ENCODE measurements at places on chromosomes 4 and X. TPM values are rescaled to one million over a fixed set of nuclear protein-coding genes. Genes with fewer than 3 reads are reported as not detected.

GRCh38 chrX:135632353-135632752, 81.1 kb upstream of the CT45A1 start:
- no peak for DNase-seq
- no peaks in the 10 kb centered on the region for H3K27me3 ChIP-seq
- no peaks in the 10 kb centered on the region for H3K4me1 ChIP-seq

DNA sequence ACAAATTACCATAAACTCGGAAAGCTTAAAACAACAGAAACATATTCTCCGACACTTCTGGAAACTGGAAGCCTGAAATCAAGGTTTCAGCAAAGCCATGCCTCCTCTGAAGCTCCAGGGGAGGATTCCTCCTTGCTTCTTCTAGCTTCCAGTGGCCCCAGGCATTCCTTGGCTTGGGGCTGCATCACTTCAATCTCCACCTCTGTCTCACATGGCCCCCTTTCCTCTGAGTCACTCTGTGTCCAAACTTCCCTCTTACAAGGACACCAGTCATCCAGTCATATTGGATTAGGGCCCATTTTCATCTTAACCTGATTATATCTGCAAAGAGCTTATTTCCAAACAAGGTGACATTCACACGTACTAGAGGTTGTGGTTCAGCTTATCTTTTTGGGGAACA, 17.3 kb downstream of the PARM1 start:
- H3K4me1 ChIP-seq, result no peaks in the 10 kb centered on the region
- DNase-seq, result no peak
- no peak overlapping the region for H3K4me3 ChIP-seq
- H3K27ac ChIP-seq, result no peak overlapping the region
- H3K27me3 ChIP-seq, result no peaks in the 10 kb centered on the region
- no peaks in the 10 kb centered on the region for H3K36me3 ChIP-seq

DNA sequence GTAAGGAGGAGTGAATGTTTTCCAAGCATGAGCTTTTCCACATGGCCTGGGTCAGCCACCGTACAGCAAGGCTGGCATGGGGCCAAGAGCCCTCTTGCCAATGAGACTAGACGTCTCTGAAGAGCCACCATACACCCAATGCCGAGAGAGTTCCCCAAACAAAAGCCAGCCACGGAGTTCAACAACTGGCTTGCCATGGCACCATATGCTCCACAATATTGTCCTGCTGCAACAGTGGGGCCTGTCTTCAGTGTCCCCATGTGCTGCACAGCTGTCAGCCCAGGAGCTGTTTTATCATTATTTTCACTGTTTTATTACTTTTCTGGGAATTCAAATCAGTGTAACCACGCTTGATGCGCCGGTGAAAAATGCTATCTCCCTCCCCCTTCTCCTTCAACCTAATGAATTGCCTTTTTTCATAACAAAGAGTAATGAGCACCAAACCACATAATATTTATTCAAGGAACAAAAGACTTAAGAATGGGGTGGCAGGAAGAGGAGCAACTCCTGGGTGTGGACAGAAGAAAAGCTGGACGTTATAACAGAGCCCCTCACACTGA, 18.4 kb downstream of the MAML3 start:
- H3K27ac ChIP-seq, result no peak overlapping the region
- no peak overlapping the region for H3K4me3 ChIP-seq
- peaks cover 45% of the 10 kb centered on the region for H3K27me3 ChIP-seq
- peaks cover 2% of the 10 kb centered on the region for H3K36me3 ChIP-seq

DNA sequence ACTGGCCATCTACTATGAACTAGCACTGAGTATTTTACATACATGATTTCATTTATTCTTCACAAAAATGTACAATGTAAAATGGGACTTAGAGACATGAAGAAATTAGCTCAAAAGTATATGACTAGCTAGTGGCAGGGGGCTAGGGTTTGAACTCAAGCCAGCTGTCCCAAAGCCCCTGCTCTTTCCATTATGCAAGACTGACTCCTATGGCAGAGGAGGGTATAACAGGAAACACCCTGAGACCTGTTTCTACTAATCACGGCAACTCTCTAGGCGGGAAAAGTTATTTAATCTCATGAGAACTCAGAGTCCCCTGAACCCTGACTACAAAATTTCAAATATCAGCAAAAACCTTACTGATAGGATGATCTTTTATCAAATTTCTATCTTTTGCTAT, 150.6 kb downstream of the PRDM5 start:
- H3K27me3 ChIP-seq, result no peaks in the 10 kb centered on the region
- H3K27ac ChIP-seq, result no peak overlapping the region
- DNase-seq, result no peak

TNMD gene
- not detected for total RNA-seq

GRCh38 chrX:17462881-17463280, 87.9 kb downstream of the NHS start:
- no peak overlapping the region for H3K4me3 ChIP-seq
- H3K36me3 ChIP-seq, result no peaks in the 10 kb centered on the region
- H3K27ac ChIP-seq, result no peak overlapping the region
- no peaks in the 10 kb centered on the region for H3K27me3 ChIP-seq

GC gene
- not detected for total RNA-seq

PASD1 gene
- total RNA-seq, result not detected

- no peaks in the 10 kb centered on the region for H3K27me3 ChIP-seq
- no peak overlapping the region for H3K27ac ChIP-seq
- no peaks in the 10 kb centered on the region for H3K4me1 ChIP-seq
- H3K4me3 ChIP-seq, result no peak overlapping the region
- DNase-seq, result no peak
- no peaks in the 10 kb centered on the region for H3K36me3 ChIP-seq
Observed at GRCh38 chrX:88378406-88378805, 368.6 kb upstream of the CPXCR1 start.

- no peak overlapping the region for H3K4me3 ChIP-seq
- peaks cover 64% of the 10 kb centered on the region for H3K27me3 ChIP-seq
- no peak for DNase-seq
- peaks cover 10% of the 10 kb centered on the region for H3K4me1 ChIP-seq
- H3K36me3 ChIP-seq, result no peaks in the 10 kb centered on the region
Observed at GRCh38 chr4:113977526-113977855, 2.0 kb downstream of the ARSJ start.

CSAG1 gene
- not detected for total RNA-seq
